ENCODE measurements at places on chromosomes 6 and 20.

DNA sequence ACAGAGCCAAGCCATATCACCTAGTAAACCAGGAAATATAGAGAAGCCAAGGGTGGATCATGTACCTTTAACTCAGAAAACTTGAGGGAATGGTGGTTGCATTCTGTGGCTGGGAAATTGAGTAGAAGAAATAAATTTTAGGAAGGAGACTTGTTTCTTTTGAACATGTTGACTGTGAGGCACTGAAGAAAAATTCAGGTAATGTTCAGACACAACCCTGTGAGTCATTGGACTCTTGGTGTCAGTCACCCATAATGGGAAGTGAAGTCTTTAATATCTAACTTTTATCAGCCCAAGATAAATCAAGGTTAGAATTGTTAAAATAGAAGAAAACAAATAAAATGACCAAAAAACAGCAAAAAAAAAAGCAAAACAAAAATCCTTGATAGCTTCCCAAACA is 98.8 kb upstream of the GRIK2 start:
- no peak for DNase-seq

DNA sequence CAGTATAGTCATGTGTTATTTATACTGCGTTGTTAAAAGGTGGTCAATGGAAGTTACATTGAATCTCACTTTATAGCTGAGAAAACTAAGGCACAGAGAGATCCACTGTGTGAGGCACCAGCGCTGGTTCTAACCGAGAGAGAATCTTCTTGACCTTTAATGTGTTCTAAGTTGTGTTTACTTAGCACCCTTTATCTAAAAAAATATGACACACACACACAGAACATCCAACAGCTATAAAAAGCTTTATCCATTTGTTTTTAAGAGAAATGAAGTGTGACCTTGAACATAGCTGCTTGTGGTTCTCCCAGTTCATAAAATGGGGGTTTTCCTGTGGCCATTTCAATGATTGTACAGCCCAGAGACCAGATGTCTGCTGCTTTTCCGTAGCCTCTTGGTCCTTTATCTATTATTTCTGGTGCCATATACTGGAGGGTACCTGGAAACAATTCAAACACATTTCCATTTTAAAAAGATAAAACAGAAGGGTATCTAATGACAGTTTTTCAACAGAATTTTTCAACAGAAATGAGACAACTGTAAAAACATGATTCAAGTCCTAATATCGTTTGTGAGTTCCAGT is 54.8 kb upstream of the MAP7 start:
- DNase-seq, result no peak

- no peak for DNase-seq
These were observed 12.2 kb upstream of the C6orf132 start for GRCh38 chr6:42154461-42155209.

DNA sequence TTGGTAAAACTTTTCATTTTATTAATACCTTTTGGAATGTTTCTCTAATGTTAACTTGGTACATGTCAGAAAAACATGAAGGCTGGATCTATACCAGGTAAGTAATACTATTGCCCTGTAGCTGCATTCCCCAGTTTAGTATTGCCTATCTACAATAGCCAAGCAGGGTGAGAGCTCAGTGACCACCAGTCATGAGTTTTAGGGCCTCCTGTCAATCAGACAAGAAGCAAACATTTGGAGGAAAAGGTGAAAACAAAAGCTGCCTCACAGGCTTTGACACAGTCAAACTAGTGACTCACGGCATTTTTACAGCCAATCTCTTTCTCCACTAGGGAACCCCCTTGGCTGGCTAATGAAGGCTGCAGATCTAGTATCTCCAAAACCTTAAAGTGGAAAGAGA is 9.5 kb upstream of the CDC5L start:
- no peak for DNase-seq

DNA sequence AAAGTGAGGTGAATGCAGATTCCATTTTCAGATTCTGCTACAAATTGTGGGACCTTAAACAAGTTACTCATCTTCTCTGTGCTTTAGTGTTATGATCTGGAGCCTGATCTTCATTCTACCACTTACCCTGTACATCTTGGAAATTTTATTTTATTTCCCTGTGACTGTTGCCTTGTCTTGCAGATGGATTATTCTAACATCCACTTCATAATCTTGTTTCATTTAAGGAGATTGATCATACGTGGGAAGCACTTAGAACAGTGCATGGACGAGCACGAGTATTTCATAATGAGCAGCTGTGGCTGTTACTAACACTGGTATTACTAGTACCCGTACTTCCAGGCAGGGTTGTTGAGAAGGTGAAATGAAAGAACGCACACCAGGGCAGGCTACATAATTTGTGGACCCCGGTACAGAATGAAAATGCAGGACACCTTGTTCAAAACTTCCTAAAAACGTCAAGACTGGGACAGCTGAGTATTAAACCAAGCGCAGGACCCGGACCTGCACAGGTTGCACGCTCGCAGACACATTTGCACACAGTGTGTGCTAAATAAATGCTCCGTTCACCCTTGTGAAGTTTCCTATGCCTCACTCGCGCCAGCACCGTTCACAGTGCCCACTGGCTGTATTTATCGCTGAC is 535 bp upstream of the CCDC170 start:
- no peak for DNase-seq

GRCh38 chr6:44782892-44783291 is 395.4 kb downstream of the CDC5L start:
- DNase-seq, result no peak

DNA sequence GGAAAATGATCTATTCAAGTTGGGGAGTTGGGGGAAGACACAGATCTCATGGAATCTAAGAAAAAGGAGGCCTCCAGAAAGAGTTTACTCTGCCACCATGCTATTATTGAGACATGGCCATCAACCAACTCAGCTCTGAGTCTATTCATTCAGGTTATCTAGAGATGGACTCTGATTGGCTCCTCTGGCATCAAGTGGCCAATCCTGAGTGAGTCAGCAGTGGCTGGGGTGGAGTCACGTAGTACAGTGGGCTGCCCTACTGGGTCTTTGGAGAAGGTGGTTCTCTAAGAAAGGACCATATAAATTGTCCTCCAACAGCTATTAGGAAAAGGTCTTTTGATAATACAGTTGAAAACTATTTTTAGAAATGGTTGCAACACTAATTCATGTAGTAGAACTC is 42.1 kb downstream of the LYRM2 start:
- no peak for DNase-seq

- DNase-seq, result no peak
These were observed 122.0 kb upstream of the BMP5 start for GRCh38 chr6:55997223-55997874.

DNA sequence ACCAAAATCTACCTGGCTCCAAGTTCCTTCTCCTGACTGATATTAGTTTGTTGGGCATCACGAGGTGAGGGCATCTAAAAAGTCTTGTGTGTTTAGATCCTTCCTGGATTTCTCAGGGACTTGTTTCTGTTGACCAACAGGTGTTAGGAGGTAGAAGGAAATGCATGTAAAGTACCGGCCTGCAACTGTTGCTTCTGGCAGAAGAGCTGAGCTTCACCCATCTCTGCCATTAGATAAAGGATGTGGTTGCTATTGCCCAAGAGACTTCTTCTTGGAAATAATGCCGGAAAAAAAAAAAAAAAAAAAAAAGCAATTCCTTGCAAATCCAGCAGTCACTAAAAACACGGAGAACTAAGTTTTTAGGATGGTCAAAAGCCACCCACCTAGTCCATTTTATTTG is 303.1 kb downstream of the CDH26 start:
- DNase-seq, result no peak

Data from NCI-H1417 (cell line).